ENCODE measurements at places on chromosomes 5 and 9. TPM values are rescaled to one million over a fixed set of nuclear protein-coding genes. Genes with fewer than 3 reads are reported as not detected.

- DNase-seq, result no peak
- H3K4me3 ChIP-seq, result no peak overlapping the region
- H3K36me3 ChIP-seq, result no peaks in the 10 kb centered on the region
- H3K4me1 ChIP-seq, result no peaks in the 10 kb centered on the region
Observed at GRCh38 chr9:88420227-88420626, 32.0 kb downstream of the SPIN1 start.

GRCh38 chr5:141787376-141787775 is 90.8 kb downstream of the PCDH1 start:
- H3K27me3 ChIP-seq, result no peaks in the 10 kb centered on the region
- H3K4me1 ChIP-seq, result no peaks in the 10 kb centered on the region
- no peak overlapping the region for H3K27ac ChIP-seq
- no peaks in the 10 kb centered on the region for H3K36me3 ChIP-seq
- no peak overlapping the region for H3K4me3 ChIP-seq

- H3K36me3 ChIP-seq, result no peaks in the 10 kb centered on the region
- DNase-seq, result no peak
- no peaks in the 10 kb centered on the region for H3K27me3 ChIP-seq
- no peaks in the 10 kb centered on the region for H3K4me1 ChIP-seq
Observed at GRCh38 chr5:10734037-10734709, 26.9 kb downstream of the DAP start.

The AK3 gene
- 123 TPM for total RNA-seq

The DRD1 gene
- total RNA-seq, result 0.33 TPM

The FCN2 gene
- 2.0 TPM for total RNA-seq

The NUTM2G gene
- not detected for total RNA-seq

GRCh38 chr5:116577064-116577788 is 2.6 kb upstream of the SEMA6A start:
- H3K4me3 ChIP-seq, result no peak overlapping the region
- H3K27me3 ChIP-seq, result no peaks in the 10 kb centered on the region
- H3K27ac ChIP-seq, result no peak overlapping the region
- DNase-seq, result no peak

The NPR3 gene
- total RNA-seq, result 1.9 TPM

The LIX1 gene
- not detected for total RNA-seq

The ADAM19 gene
- 1.9 TPM for total RNA-seq

The ZNF618 gene
- 10.4 TPM for total RNA-seq

GRCh38 chr5:99102073-99102697 is 173.4 kb upstream of the CHD1 start:
- H3K4me1 ChIP-seq, result no peaks in the 10 kb centered on the region
- no peak overlapping the region for H3K27ac ChIP-seq
- no peaks in the 10 kb centered on the region for H3K36me3 ChIP-seq
- no peak for DNase-seq

DNA sequence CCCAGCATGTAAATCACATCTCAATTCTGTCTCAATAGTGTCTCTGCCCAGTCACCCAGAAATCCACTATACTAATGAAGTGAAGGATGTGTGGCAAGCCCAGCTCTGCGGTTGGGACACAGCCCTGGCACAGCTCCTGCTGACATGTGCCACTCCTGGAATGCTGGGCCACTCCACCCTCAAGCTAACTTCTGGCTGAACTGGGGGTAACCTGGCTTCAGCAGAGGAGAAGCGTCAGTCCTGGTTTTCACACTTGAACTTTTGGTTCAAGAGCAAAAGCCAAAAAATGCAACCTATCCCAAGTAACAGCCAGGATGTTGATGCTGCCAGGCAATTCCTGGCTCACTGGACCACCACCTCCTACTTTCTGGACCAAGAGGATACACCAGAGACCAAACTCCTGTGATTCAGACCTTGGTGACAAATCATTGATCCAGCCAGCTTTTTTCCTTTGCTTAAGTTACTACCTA is 86.4 kb downstream of the ARRDC3 start:
- H3K36me3 ChIP-seq, result no peaks in the 10 kb centered on the region
- H3K4me3 ChIP-seq, result no peak overlapping the region
- H3K27ac ChIP-seq, result peak overlapping the region; percentile 78
- DNase-seq, result no peak
- no peaks in the 10 kb centered on the region for H3K27me3 ChIP-seq

The KIF12 gene
- total RNA-seq, result not detected

- H3K27me3 ChIP-seq, result no peaks in the 10 kb centered on the region
- no peak for DNase-seq
- no peak overlapping the region for H3K27ac ChIP-seq
- H3K36me3 ChIP-seq, result no peaks in the 10 kb centered on the region
- no peaks in the 10 kb centered on the region for H3K4me1 ChIP-seq
Observed at GRCh38 chr9:137339045-137339907, 37.2 kb upstream of the NRARP start.

DNA sequence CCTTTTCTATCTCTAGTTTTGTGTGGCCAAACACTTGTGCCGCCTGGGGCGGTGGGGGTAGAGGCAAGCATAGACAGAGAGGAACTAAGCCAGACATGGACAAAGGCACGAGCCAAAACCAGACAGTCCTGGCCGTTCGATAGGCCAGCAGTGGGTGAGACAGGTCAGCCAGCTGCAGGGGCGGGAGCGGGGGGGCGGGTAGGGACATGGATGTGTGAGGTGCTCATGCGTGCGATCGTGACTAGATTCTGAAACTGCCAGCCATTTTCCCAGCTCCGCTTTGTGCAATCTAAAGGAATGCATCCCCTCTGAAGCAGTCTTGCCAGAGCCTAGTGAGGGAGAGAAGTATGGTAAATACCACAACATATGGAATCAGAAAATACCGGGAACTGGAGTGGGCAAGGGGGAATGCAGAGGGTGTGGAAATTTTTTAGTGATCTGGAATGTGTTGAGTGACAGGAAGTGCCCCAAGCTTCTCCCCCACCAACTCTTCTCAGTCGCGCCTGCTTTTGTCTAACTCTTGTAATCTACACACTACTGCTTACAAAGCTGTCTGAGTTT is 111.9 kb downstream of the NR6A1 start:
- peak; percentile 64 for DNase-seq
- no peaks in the 10 kb centered on the region for H3K27me3 ChIP-seq
- peak overlapping the region; percentile 86 for H3K27ac ChIP-seq
- peak overlapping the region; percentile 44 for H3K4me3 ChIP-seq
- no peaks in the 10 kb centered on the region for H3K4me1 ChIP-seq
- no peaks in the 10 kb centered on the region for H3K36me3 ChIP-seq

GRCh38 chr9:19193029-19193324 is 37.5 kb upstream of the DENND4C start:
- no peaks in the 10 kb centered on the region for H3K27me3 ChIP-seq
- no peak overlapping the region for H3K4me3 ChIP-seq
- no peaks in the 10 kb centered on the region for H3K4me1 ChIP-seq
- no peak overlapping the region for H3K27ac ChIP-seq

All from breast epithelium (tissue), 4 donors.